NCI-H2081 (cell line): ENCODE measurements at places on chromosomes 2 and 18.
A peak's percentile ranks its signal among the peaks of the same experiment; 100 is the strongest.

DNA sequence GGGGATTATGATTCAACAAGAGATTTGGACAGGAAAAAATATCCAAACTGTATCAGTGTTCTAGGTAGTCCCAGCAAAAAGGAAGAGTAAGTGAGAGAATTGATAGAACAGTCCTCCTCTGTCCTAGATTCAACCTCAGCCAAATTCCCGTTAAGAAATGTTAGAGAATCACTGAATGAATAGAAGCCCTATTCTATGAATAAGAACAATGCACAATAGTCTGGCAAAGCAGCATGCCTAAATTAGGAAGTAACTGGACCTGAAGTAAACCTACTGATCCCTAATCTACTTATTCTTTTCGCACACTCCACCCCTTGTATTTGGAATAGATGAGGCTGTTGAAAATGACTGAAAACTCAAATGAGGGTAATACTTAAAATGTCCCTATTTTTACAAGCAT, 1665.5 kb downstream of the LRP1B start:
- DNase-seq = no peak

DNA sequence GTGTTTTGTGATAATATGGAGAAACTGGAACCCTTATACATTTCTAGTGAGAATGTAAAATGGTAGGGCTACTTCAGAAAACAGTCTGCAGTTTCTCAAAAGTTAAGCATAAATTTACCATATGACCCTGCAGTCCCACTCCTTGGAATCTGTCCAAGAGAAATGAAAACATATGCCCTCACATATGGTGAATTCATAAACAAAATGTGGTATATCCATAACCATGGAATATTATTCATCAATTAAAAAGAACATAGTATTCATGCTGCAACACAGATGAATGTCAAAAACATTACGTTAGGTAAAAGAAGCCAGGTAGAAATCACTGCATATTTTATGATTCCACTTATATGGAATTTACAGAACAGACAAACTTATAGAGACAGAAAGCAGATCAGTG, 11.8 kb downstream of the ROCK2 start:
- no peak for DNase-seq

GRCh38 chr2:80711915-80712314, 407.4 kb upstream of the LRRTM1 start:
- DNase-seq = no peak

- DNase-seq = no peak
These were observed 114.8 kb downstream of the MBD5 start for GRCh38 chr2:148135705-148136104.

DNA sequence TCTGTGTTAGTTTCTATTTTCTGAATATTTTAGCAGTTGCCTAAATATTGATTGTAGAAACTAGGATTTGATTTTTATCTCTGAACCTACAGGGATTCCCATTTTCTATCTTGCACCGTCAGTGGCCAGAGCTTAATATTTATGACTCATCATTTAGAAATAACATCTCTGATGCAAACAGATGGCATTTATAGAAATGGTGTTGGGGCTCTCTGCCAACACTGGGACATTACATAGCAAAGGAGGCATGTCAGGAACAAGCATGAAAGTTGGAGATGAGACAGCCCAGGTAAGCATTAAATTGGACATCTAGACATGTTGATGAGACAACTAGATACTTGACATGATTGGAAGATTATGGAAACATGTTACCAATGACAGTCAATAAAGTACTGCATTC, 165.3 kb upstream of the SYT4 start:
- DNase-seq = no peak

DNA sequence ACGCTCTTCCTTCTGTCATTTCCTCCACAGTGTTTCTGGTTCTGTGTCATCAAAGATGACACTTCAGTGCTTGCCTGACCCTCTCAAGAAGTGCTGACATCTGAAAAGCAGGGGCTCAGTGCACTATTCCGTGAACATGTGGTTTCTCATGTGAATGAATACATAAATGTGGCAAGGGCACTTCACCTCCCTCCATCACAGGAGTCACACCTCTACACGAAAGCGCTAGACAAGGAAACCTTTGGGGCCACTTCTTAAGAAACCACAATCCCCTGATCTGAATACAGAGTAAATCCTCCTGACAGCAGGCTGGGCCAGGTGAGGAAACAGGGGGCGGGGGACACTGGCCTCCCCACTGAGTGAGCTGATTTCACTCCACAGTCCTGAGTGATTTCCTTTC, 145.8 kb upstream of the ACAA2 start:
- no peak for DNase-seq

DNA sequence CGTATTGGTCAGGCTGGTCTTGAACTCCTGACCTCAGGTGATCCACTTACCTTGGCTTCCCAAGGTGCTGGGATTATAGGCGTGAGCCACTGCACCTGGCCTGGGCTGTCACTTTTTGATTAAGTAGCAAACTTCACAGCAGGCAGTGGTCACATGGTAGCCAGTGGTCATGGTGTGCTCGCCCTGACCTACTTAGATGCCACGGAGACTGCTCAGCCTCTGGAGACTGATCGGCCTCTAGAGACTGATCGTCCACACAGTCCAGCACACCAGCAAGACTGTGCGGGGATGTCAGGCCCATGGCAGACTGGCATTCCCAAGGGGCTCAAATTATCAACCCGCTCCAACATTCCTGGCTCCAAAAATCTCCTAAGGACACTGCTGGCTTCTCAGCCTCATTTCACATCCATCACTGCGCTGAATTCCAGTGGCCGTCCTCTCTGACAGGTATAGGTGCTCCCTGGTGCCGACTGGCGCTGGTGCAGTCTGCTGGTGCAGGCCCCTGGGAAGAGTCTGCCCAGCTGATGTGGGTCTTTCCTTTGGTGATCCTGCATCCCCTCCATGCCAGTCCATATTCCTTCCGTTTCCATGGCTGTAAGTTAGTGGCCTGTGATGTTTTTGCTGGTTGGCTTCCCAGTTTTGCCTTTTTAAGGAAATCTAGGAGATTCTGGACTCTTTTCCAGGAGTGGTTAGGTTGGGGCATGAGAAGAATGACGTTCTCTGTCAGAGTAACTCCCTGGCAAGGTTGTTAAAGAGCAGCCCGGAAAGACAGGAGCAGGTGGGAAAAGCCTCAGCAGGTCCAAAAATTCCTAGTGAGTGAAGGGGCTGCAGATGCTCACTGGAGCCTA, 374.5 kb upstream of the HS6ST1 start:
- no peak for DNase-seq

DNA sequence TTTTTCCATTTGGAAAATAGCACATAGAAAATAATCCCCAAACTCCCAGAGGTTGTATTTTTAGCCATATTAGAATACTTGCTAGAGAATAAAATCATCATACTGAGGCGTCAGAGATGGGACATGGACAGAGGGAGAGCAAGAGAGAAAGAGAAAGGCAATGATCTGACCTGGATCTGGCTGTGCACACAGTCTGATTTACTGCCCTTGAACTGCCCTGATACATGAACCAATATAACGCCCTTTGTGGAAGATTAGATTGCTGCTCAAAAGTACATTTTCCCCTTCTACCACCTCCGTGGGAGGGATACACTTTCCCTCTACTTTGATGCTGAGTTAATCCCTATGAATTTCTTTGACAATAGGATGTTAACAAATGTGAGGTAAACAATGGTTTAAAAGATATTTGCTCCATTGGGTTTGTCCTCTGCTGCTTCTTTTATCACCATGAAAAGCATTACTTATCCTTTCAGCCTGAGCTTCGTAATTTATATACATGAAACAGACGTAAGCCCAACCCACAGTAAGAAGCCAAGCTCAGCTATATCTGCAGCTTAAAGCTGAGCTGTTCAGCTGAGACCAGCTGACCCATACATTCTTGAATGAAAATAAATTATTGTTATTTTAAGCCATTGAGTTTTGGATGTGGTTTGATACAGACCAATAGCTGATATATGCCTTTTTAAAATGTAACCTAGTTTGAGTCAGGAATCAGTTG, 1664.6 kb upstream of the CELF4 start:
- DNase-seq = no peak

DNA sequence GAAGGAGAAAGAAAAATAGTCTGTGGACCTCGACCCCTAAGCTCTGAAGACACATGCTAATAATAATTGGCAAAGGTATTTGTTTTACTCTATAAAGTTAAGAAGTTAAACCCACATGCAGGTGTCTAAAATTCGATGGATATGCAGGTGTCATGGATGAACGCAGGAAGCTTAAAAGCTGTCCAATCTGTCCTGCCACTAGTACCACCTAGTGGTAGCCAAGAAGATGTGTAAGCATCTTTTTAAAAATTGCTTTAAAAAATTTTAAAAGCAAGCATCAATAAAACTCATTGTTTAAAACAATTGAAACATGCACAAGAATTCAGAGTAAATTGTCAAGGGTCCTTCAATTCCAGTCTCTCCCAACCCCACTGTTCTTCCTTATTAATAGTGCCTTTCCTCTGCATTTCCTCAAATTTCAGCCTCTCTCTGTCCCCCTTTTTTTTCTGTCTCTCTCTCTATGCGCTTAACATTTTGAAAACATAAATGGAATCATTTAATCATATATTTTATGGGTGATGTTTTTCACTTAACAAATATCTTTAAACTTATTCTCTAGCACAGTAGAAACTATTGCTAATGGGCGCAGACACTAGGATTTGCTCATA, 30.6 kb upstream of the PPP3R1 start:
- peak; percentile 11 for DNase-seq

GRCh38 chr2:144490857-144491256, 29.1 kb downstream of the ZEB2 start:
- DNase-seq = no peak

DNA sequence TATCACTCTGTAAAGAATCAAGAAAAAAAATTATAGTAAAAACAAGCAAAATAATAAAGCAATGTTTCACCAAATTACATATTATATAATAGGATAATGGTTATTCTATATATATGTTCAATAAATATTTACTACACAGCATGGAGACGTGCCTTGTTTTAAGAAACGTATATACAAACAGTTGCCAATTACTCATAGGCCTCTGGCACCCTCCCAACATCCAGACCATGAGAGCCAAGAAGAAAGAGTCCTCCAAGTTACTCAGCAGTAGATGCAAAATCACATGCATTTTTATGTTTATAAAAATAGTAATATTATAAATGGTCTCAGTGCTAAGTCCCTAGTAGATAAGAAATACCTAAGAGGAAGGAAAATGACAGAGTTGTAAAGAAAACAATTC, 64.8 kb downstream of the REV1 start:
- DNase-seq = no peak
